ENCODE measurements at places on chromosomes 16 and 17. TPM values are rescaled to one million over a fixed set of nuclear protein-coding genes. Genes with fewer than 3 reads are reported as not detected.

Gene MYH1
- total RNA-seq = not detected

Gene CDK5R1
- 3.5 TPM for total RNA-seq

Gene CHTF8
- 118 TPM for total RNA-seq

Gene FOXC2
- total RNA-seq = 21.7 TPM

Gene TMC5
- total RNA-seq = not detected

Gene NUBP2
- total RNA-seq = 135 TPM

Gene FAM83G
- total RNA-seq = 12.6 TPM

Gene PDE6G
- total RNA-seq = 2.7 TPM

Gene CPNE2
- total RNA-seq = 78.4 TPM

Gene CSH1
- not detected for total RNA-seq

Gene PRAC2
- not detected for total RNA-seq

Gene ZFP1
- total RNA-seq = 11.9 TPM

Gene BRCA1
- total RNA-seq = 14.0 TPM

Gene CD68
- total RNA-seq = 4.1 TPM

Gene PIMREG
- 8.2 TPM for total RNA-seq

Gene ODF4
- total RNA-seq = not detected

Gene COL1A1
- 118 TPM for total RNA-seq

Gene ADAM11
- 0.23 TPM for total RNA-seq

Gene OR3A3
- total RNA-seq = not detected

Gene HID1
- 30.6 TPM for total RNA-seq

Gene MPP2
- total RNA-seq = 1.2 TPM

Gene CCL1
- total RNA-seq = not detected

Gene SLC9A5
- 2.3 TPM for total RNA-seq

Gene NOD2
- 0.23 TPM for total RNA-seq

Gene LPO
- total RNA-seq = not detected

Gene TANGO6
- 6.3 TPM for total RNA-seq

Gene SMIM36
- total RNA-seq = not detected

Gene CCL4L2
- total RNA-seq = not detected

Gene CCL15
- total RNA-seq = not detected

Gene TMIGD1
- total RNA-seq = not detected

Gene BAHCC1
- 19.3 TPM for total RNA-seq

Gene EXOC7
- total RNA-seq = 81.0 TPM

Gene CSH2
- total RNA-seq = not detected

Gene PIK3R5
- total RNA-seq = not detected

Gene ZSCAN10
- not detected for total RNA-seq

Gene TAC4
- not detected for total RNA-seq

Gene TBX2
- 3.6 TPM for total RNA-seq

Gene CHST6
- 0.34 TPM for total RNA-seq

Gene WNT3
- 0.47 TPM for total RNA-seq

Gene FOXF1
- 11.6 TPM for total RNA-seq

Gene GRAP
- total RNA-seq = 77.6 TPM

Gene CYGB
- 7.0 TPM for total RNA-seq

Gene CCL14
- 11.2 TPM for total RNA-seq

Gene PLA2G10
- not detected for total RNA-seq

Gene PLD6
- total RNA-seq = 2.3 TPM

Gene CPHXL2
- not detected for total RNA-seq

Gene HOXB13
- total RNA-seq = not detected

Gene CD300A
- total RNA-seq = not detected

Gene SYNGR3
- 5.6 TPM for total RNA-seq

Gene KRTAP9-4
- total RNA-seq = not detected

Gene ESRP2
- total RNA-seq = 2.9 TPM

Data from glomerular endothelial cell (primary cell).